ENCODE measurements at places on chromosomes 4 and X.

GRCh38 chr4:103497692-103498091 lies 222.1 kb downstream of the TACR3 start:
- no peak for DNase-seq

DNA sequence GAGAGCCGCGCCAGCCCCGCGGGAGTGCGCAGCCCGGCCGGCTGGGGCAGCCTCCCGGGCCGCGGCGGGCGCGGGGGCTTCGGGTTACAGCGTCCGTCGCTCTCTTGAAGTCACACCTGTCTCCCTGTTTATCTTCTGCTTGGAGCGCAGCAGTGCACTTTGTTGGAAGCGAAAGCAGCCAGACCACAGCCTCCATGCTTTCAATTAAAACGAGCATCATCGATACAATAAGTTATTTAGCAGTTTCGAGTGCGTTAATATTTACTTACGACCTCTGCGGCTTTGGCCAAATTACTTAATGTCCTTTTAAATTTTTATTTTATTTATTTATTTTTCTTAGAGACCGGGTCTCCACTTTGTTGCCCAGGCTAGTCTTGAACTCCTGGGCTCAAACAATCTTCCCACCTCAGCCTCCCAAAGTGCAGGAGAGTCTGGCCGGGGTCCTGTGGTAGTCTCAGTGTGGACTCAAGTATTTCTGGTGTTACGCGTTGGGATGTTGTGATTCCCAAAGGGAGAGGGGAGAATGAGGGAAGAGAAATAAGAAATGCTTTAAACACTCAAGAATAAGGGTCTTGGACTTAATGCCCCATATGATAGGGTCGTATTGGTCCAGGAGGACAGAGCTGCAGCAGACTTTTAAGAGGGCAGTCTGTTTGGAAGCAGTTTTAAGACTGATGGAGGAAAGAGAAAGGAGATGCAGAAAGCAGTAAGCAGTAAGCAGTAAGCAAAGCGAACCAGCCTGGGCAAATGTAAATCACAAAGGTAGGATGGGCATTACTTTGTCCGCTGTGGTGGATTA lies 504 bp upstream of the PDLIM3 start:
- no peak for DNase-seq

- DNase-seq, result no peak
These were observed 1.2 kb downstream of the SULT1B1 start for GRCh38 chr4:69759189-69759604.

DNA sequence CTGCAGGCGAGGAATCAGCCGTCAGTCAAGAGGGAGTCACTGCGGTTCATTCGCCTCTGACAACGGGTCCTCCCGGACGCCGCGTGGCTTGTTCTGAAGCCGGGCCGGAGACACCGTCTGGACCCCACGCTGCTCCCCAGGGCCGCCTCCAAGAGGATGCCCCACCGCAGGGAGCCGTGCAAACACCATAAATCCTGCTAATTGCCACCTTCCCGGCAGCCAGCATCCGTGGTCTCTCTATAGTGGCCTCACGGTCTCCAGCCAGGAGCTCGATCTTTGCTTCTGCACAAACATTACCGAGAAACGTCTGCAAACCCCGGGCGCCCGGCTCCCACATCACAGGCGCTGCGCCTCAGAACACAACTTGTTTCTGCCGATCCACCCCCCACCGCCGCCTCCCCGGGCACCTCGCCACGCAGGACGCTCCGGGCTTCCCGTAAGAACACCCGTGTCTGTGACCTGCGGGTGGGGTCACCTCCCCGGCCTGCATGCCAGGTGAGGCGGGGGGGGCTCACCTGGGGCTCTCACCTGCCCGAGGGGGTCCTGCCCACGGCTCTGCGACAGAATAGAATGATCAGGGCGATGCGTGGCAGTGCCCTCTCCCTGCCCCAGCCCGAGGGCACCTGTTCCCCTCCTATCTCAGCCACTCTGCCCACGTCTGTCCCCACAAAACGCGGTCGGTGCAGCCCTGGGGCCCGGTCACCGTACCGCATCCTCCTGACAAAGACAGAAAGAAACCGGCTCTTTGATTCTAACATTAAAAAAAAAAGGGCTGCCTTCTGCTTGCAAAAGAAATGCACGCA lies 32.4 kb upstream of the PPP2R3B start:
- no peak for DNase-seq

- no peak for DNase-seq
These were observed 160.3 kb downstream of the OR13H1 start for GRCh38 chrX:131704136-131704695.

DNA sequence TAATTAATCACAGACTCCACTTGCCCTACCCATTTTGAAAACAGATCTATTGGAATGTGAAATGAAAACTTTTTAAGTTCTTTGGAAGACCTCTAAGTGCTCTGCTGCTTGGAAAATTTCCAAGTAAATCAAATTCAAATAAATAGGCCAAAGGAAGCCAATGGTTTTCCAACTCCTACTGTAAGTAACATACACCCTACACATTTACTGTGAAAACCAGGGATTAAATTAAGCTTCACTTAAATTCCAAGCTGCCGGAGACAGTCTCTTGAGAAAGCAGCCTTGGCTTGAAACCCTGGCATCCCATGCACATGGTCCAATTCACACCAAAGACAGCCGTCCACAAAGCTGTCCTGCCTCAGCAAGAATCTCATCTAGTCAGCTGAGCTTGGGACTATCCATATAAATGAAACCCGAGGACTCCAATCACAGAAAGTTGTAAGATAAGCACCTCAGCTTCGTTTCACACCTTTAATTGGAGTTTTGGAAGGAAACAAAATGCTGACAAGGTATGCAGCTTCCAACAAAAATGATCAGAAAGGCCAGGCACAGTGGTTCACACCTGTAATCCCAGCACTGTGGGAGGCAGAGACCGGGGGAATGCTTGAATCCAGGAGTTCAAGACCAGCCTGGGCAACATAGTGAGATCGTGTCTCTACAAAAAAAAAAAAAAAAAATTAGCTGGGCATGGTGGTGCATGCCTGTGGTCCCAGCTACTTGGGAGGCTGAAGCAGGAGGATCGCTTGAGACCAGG lies 88.6 kb downstream of the APBB2 start:
- DNase-seq, result peak; percentile 50

GRCh38 chrX:136856551-136856950 lies 24.0 kb downstream of the RBMX start:
- no peak for DNase-seq

GRCh38 chr4:118974758-118975157 lies 86.1 kb downstream of the SYNPO2 start:
- peak; percentile 59 for DNase-seq

DNA sequence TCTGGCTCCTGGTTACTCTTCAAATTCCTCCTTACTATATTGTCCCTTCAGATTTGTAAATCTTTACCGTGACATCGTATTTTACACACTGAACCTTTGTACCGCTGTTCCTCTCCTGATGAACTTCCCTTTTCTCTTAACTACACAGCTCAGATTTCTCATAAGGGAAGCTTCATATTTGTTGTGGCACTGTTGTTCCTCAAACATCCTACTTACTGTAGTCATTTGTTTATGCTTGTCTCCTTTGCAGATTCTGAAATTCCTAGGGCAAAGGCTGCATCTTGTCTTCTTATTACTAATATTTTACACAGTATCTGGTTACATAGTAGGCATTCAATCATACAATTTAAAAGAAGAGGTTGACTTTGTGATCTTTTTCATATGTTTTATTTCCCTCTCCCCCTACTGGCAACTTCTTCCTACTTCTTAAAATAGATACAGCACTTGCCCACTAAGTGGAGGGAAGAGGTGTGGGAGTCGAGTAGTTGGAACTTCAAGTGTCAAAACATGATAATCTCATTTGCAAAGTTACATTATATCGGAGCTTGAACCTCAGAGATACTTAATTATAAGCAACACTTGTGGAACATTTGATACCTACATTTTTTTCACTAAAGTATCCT lies 50.0 kb downstream of the TET2 start:
- no peak for DNase-seq

GRCh38 chr4:75542824-75543223 lies 13.0 kb upstream of the ODAPH start:
- peak; percentile 88 for DNase-seq

GRCh38 chr4:17958181-17958580 lies 63.4 kb downstream of the LCORL start:
- DNase-seq, result peak; percentile 38

DNA sequence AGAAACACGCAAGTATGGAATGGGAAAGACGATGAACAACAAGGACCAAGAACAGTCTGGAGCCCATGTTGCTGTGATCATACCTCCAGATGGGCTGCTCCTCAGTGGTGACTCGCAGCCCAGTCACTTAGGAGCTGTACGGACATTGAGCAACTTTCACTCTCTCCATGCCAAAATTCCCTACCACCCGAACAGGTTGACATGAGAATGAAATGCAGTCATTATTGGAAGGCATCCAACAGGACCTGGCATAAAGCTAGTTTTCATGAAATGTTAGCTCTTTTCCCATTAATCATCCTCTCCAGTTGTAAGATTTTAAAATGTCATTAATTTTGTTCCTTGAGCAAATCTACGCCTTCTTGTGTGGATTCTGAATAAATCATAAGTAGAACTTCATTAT lies 82.7 kb upstream of the GPM6B start:
- DNase-seq, result peak; percentile 92

DNA sequence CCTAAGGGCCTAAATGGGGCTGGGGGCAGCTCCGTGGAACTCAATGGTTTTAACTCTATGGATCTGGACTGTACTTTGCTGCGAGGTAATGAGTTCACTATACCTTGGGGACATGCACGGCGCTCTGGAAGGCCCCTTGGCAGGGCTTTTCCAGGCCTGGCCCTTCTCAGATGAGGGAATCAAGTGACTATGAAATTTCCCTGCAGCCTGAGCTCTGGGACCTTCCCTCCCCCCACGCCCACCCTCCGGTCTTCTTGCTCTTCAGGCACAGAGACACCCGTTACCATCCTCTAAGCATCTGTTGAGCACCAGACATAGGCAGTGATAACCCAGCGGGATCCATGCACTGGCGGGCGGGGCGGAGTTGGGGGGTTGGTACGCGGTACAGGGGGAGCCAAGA lies 109.2 kb downstream of the PSAPL1 start:
- DNase-seq, result no peak

GRCh38 chr4:147693218-147693617 lies 9.3 kb upstream of the PRMT9 start:
- no peak for DNase-seq

DNA sequence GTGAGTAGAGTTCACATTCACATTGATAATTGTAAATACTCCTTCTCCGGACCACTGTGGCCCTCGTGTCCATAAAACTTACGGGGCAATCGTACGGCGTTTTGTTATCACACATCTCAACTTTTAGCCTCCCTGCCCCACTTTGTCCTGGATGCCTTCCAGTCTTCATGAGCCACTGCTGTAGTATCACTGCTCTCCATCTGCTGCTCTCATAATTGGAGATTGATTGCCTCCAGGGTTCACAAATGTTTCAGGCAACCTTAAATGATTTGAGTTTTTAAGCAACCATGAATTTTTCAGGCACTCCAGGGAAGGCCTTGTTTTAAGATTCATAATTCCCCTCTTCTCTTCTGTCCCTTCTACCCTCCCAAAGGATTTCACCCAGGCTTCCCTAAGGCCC lies 28.4 kb downstream of the ALPK1 start:
- no peak for DNase-seq

DNA sequence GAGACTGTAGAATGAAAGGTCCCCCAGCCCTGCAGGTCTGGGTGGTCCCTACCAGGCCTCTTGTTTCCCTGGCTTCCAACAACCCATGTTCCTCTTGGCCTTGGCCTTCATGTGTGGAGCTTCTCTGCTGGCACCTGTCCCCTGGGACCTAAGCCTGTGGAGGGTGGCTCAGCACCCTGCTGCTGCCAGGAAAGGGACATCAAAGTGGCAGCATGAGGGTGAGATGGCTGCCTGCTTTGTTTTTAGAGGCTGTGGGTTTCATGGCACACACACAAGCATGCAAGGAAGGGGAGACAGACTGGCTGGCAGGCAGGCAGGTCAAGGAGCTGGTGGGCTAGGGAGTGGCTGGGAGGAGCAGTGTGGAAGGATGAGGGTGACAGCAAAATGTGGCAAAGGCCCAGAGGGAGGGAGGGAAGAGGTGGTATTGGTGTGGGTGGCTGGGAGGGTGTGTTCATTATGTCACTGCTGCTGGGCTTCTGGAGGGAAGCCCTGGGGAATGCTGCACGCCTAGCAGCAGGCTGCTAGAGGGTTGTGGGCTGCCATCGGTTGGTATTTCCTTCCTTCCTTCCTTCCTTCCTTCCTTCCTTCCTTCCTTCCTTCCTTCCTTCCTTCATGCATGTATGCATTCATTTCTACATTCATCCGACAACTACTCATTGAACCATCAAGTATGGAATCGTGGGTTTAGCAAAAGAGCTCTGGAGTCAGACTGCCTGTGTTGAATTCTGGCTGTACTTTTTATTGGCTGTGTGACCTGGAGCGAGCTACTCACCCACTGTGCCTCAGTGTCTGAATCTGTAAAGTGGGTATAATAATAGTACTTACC lies 128.7 kb upstream of the PJA1 start:
- DNase-seq, result no peak

DNA sequence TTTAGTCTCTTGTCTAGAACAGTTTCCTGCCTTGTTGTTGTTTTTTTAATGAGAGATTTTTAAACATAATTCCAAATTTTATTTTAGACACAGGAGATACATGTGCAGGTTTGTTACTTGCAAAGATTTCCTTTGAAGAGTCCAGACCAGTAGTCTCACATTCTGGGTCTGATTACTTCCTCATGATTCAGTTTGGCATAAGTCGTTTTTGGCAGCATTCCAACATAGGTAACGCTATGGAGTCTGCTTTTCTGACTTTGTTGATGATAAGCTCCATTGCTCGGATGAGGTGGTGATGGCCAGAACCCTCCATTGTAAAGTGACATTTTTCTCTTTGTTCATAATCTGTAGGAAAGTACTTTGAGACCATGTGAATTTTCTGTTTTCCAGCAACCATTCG lies 74.7 kb downstream of the CLCN4 start:
- DNase-seq, result no peak

DNA sequence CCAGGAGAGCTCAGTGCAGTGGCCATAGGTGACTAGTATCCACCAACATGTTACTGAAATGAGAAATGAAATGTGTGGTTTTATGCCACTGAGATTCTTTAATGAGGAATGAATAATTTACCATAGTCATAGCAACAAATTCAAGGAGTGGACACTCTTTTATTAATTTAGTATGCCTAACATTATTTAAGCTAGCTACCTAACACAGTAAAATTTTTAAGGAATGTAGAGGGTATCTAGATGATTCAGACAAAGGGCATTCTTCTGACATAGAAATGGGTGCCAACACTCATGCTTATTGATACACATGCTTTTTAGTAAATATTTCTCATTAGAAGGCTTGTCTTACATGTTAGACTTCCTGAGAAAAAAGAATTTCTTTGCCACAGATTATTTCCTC lies 33.3 kb upstream of the SULT1B1 start:
- no peak for DNase-seq

- no peak for DNase-seq
These were observed 27.9 kb downstream of the IQSEC2 start for GRCh38 chrX:53253293-53254020.

DNA sequence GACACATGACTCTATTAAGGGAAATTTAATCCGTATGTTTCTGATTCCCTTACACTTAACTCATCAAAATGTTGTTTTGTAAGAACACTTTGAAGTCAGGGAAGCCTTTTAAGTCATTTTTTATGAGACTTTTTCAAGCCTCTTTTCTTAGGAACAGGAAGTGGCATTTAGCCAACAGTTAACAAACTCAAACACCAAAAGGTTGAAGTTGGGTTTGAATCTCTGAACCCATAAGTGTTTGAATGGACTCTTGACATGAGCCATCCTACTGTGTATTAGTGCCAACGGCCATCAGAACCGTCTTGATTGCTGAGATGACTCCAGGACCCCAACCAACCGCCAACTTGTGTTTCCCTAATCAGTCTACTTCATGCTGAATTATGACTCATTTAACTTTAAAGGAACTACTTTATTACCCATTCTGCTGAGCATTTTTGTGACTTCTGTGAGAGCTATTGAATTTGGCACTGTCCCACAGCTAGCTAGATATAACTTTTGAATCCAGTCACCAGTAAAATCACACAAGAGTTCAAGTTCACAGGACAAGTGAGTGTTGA lies 209.1 kb upstream of the FAT1 start:
- peak; percentile 84 for DNase-seq
